ENCODE measurements at places on chromosomes 3 and 15. TPM values are rescaled to one million over a fixed set of nuclear protein-coding genes. Genes with fewer than 3 reads are reported as not detected.

GRCh38 chr3:179695672-179696313 lies 43.0 kb downstream of the USP13 start:
- no peak for ATAC-seq

DNA sequence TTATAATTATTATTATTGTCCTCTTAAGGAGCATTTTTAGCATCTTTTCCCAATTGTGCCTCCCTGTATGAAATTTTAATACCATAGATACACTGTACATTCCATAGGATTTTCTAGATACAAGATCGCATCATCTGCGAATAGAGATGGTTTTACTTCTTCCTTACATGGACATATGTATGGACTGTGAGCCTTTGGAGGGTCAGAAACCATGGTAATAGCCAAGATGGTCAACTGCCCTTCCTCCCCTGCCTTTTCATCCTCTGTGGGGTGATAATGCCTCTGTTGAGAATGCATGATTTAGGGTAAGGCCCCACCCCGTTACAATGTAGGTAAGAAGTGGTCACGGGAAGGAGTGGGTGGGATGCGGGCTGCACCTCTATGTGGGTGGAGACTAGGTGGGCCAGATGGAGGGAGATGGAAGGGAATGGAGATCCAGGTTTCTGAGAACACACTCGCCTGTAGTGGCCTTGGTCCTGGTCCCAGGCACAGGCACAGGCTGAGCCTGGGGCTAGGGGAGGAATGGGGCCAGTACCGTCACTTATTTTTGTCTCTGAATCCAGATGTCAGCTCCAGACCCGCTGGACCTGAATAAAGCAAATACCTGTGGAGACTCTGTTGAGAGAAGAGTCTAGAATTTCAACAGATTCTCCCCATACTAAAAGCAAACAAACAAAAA lies 31.7 kb downstream of the GOLGA6A start:
- ATAC-seq, result peak; percentile 6

DNA sequence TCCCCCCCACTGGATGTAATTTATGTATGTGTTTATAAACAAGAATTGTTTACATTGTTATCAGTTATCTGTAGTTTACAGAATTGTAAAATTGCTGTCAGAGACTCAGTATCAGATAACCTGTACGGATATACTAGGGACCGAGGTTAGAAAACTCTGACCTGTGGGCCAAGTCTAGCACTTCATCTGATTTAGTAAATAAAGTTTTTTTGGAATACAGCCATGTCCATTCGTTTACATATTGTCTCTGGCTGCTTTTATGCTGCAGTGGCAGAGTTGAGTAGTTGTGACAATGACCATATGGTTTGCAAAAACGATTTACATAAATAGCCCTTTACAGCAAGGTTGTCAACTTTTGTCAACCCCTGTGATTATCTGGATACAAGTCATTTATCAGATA lies 52.6 kb downstream of the LRRC28 start:
- no peak for ATAC-seq

GRCh38 chr3:59857589-59858346 lies 807.9 kb upstream of the CFAP20DC start:
- peak; percentile 91 for ATAC-seq

Gene DUOXA2
- total RNA-seq, result not detected

Gene MUSTN1
- total RNA-seq, result 8.4 TPM

Gene EPHA3
- 96.9 TPM for total RNA-seq

All from motor neuron (in vitro differentiated cells).